Nucleus accumbens (tissue), 56 donors: ENCODE measurements at places on chromosomes 11 and 22.

GRCh38 chr11:112051768-112052167 is 22.0 kb downstream of the PIH1D2 start:
- no peak for DNase-seq

GRCh38 chr22:48682504-48682903 is 1145.2 kb downstream of the BRD1 start:
- no peak for DNase-seq

- DNase-seq, result peak; percentile 35
Measured at GRCh38 chr11:83836883-83837654, 550.9 kb upstream of the CCDC90B start.

DNA sequence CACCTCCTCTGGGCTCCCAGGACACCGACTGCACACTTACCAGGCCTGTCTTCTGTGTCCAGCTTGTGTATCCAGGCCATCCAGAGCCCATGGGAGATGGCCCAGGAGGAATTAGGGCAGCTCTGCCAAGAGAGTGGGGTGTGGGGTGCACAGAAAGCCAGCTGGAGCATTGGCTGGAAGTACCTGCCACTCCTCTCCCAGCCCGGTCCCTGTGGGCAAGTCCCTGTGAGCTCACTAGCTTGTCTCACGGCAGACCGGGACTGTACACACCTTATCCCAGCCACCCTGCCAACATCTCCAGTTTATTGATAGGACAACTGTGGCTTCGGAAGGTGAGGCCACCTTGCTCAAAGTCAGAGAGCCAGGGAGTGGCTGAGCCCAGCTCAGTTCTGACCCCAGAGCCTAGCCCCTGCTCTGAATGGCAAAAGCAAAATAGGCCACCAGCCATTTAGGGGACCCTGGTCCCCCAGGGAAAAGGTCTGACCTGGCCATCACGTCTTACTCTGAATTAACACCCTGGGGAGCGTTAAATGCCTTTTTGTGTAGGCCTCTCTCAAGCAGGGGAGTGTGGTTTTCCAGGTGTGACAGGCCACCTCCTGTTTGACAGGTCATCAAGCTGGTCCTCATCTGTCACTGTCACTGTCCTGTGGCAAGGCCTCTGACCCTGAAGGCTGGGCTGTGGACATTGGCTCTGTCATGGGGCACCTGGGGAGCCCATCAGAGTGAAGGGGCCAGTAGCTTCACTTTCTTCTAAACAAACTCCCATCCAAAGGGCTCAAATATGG is 15.1 kb downstream of the UQCR10 start:
- DNase-seq, result no peak

DNA sequence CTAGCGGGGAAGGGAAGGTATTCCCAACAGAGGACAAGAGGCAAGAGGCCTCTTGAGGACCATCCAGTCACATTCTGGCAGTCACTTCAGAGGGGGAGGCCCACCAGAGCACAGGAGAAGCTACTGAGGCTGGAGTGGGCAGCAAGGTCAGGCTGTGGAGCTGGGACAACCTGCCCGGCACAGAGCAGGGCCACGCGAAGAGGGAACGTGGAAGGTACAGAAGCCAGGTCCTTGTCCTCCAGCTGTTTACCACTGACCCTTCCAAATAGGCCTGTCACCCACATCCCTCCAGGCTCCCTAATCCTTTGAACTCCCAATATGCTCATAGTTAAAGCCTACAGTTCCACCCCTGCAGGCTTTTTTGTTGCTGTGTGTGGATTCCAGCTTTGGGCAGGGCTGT is 76.9 kb downstream of the IGLL1 start:
- no peak for DNase-seq

DNA sequence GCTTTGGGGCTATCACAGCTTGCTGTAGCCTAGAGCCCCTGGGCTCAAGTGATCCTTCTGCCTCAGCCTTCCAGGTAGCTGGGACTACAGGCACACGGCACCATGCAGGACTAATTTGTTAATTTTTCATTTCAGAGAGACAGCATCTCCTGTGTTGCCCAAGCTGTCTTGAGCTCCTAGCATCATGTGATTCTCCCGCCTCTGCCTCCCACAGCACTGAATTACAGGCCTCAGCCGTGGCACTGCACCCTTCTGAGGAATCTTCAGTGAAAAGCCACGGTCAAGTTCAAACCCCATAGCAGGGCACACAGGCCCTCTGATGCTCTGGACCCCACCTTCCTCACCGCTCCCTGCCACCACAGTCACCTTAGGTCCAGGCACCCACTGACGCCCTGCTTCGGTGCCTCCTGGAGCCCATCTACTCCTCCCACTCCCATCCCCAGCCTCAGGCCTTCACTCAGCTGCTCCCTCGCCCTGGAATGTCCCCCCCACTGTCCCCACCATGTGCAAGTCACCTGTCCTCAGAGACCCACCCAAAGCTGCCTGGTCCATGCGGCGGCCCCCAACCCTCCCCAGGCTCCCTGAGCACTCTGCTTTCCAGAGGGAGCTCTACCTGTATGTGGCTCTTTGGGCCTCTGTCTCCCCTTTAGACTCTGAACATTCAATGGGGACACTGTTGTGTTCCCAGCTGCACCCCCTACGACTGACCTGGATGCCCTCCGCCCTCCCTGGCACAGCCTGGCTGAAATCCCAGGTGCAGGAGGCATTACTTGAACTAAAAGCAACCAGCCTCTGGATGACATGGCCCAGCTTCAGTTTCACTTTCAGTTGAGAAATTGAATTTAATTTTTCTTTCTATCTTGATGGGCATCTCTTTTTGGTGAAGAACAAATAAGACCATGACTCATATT is 1.6 kb downstream of the APOL2 start:
- no peak for DNase-seq

GRCh38 chr22:23283591-23284503 is 103.5 kb downstream of the BCR start:
- DNase-seq, result no peak

- no peak for DNase-seq
Measured at GRCh38 chr11:96288915-96289314, 54.1 kb downstream of the MAML2 start.

DNA sequence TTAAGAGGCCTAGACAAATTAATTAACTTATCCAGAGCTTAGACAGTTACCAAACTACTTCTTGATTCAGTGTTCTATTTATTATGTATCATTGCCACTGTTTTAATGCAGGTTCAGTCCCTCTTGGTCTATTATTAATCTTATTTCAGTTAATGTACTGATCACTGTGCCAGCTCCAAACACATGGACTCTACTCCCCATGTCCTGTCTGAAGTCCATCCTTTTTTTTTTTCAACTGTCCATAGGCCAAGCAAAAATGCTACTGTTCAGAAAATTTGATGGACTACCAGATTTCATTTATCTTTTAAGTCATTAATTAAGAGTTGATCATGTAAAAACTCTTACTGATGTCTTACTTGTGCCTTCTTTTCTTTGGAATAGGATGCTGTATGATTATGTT is 11.9 kb downstream of the POLD3 start:
- no peak for DNase-seq

- DNase-seq, result no peak
Measured at GRCh38 chr11:32487270-32487669, 51.9 kb upstream of the WT1 start.

- no peak for DNase-seq
Measured at GRCh38 chr11:94760296-94760695, 7.9 kb upstream of the AMOTL1 start.

GRCh38 chr11:108221371-108221770 is 1.1 kb downstream of the NPAT start:
- DNase-seq, result no peak

GRCh38 chr11:115503083-115503885 is 931 bp downstream of the CADM1 start:
- DNase-seq, result no peak

DNA sequence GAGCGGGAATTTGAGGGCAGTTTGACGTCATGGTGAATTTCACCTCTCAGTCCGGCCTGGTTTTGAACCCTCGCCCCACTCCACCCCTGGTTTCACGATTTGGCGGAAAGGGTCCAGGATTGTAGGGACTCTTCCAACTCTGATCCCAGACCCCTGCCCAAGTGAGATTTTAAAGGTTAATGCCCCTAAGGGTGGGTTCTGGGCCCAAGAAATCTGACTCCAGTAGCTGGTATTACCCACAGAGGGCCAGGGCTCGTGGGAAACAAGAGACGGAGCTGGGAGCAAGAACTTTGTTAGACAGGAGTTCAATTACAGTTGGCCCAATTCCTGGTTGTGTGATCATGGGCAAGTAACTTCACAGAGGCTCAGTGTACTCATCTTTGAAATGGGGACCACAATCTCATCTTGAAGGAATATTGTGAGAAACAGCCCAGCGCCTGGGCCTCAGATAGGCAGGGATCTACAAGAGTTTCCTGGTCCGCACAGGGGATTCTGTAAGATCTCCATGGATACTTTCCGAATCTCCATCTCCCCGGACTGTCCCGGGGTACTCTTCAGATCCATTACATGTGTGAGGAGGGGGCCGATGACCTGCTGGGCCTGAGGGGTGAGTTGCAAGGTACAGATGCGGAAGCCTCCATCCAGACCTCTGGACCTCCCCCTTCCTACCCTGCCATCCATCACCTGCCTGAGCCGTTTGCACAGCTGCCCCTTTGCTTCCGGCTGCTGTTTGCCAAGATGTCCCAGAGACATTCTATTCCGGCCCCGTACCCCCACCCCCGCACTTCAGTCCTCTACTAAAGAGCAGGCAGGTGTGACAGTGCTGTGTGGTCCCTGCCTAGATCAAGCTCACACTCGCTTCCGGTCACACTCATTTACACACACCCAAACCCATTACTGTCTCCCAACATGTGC is 687 bp upstream of the CALCA start:
- DNase-seq, result no peak

DNA sequence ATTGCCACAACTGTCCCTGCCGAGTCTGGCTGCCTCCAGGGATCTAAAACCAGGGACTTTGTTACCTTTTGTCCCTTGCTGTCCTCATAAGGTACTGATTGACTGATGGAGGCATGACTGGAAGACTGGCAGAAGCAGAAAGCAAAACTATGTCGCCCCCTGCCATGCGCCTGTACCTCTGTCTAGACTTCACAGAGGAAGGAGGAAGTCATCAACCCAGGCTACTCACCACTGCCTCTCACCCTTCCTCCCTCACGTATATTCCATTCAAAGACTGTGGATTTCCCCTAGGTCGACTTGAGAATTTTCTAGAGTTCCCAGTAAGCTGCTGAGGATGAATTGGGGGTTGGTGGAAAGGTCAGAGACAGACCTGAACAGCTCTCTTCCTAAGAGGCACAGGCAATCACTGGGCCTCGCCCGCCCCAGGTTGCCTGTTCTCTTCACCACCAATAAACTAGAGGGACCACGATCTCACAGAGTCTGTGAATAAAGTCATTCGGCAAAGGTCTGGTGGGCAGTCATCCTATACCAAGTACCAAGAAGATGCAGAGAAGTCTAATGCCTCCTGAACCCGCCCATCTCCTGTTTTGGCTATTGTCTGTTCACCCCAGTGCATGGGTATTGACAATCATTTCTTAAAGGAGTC is 27.5 kb upstream of the CHST1 start:
- no peak for DNase-seq

GRCh38 chr11:114273890-114274635 is 22.1 kb upstream of the NNMT start:
- DNase-seq, result no peak

GRCh38 chr11:130197386-130198035 is 37.9 kb downstream of the ST14 start:
- no peak for DNase-seq

DNA sequence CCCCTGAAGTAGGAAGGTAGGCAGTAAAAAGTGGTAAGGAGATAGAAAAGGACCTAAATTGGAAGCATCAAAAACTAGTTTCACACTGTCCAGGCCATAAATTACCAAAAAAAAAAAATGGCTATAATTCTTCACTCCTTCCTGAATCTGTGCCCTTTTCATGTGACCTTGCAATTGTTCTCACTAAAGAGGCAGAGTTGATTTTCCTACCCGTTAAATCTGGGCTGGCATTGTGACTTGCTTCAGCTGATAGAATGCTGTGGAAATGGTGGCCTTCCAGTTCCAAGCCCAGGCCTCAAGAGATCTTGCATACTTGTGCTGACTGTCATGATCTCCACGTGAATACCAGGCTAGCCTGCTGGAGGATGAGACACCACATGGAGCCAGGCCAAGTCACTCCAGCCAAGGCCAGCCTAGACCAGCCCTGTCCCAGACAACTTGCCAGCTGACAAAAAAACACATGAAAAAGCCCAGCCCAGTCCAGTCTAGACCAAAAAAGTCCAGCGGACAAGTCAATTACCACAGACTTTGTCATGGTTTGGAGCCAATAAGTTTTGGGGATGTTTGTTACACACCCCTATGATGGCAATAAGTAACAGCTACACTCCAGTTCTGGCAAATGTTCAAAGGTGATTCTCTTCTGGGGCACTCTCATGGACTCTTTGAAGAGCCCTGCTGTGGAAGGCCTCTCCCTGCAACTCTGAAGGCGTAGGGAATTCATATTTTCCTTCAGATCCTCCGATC is 51.4 kb upstream of the NUP50 start:
- DNase-seq, result no peak

DNA sequence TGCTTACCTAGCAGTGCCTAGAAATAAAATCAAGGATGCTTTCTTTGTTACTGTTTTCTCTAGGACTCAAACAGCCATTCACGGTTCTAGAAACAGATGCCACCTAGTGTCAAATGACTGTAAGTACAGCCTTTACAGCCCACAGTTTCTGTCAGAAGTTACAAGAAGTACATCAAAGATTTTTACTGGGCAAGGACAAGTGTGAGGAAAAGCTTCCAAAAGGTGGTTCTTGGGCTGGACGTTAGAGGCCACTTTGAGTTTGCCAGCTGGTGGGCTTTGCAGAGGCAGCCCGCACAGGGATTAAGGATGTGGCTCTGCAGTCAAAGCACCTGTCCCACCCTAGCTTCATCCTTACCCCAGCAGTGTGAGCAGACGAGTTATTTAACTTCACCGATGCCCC is 6.9 kb downstream of the KMT5B start:
- DNase-seq, result no peak

DNA sequence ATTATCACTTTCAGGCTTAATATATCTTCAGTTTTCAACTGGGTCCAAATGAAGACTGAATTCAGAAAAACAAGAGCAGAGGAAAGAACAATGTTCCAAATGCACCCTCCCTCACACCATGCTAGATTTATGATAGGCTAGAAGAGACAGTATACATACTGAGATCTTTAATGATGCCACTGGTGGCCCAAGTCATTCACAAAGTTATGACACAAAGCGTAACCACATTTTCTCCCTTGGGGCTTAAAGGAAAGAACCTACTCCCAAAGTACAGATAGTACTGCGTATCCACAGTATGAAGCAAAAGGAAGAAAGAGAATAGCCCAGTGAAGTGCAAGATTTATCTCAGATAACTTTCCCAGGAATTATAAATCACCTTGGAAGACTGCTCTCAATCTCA is 10.9 kb upstream of the SOX6 start:
- DNase-seq, result no peak

GRCh38 chr11:112298535-112298934 is 37.9 kb upstream of the PLET1 start:
- DNase-seq, result peak; percentile 20
